Fibroblast of skin of scalp (primary cell): ENCODE measurements at places on chromosomes 13 and 19.

DNA sequence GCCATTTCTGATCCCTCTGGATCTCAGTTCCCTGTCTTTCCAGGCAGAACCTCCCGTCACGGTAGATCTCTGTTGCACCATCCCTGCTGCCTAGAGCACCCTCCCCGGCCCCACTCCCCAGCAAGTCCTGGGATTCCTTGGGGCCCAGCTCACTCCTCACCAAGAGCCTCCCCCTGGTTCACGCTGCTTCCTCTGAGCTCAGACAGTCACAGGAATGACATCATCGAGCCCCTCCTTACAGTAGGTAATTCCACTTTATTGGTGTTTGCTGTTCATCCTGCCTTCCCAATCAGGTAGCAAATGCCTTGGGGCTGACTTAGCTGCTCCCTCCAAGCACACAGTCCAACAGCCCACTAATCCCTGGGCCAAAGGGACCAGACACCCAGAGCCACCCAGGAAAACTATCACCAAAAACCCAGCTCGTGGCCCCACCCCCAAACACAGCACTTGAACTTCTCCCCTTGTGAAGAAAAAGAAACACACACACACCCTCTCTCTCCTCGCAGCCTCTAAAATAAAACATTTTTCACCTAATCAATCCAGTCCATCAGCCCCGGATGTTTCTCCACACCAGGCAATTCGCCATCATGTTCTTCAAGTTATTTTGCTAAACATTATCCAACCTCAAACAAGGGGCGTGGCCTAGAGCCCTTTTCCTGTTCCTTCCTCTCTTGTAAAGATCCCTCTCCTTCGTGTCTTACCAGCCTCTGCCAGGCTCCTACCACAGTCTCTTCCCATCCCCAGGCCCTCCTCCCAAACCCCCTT, 2.5 kb downstream of the NAPA start:
- DNase-seq: peak; percentile 29

- no peak for DNase-seq
Measured at GRCh38 chr13:32390048-32390447, 37.9 kb downstream of the N4BP2L1 start.

DNA sequence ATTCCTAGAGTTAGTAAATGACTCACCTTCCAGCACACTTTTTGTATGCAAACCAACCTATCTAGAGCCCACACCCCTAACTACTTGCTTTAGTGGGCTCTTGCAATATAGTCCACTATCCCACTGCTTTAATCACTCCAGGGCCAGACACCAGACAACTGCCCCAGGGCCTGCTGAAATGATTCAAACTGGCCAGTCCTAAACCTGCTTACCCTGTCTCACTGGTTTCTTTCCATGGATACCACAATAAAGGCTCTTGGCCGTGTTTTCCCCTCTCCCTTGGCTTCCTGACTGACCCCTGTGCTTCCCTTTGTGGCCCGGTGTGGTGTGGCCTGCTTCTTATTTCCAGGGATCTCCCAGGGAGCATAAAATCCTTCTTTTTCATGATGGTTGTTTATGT, 14.6 kb downstream of the HS6ST3 start:
- DNase-seq: no peak

GRCh38 chr13:87356314-87356713, 314.9 kb upstream of the SLITRK5 start:
- no peak for DNase-seq

GRCh38 chr13:28716511-28716910, 2.3 kb downstream of the SLC46A3 start:
- DNase-seq: peak; percentile 40

DNA sequence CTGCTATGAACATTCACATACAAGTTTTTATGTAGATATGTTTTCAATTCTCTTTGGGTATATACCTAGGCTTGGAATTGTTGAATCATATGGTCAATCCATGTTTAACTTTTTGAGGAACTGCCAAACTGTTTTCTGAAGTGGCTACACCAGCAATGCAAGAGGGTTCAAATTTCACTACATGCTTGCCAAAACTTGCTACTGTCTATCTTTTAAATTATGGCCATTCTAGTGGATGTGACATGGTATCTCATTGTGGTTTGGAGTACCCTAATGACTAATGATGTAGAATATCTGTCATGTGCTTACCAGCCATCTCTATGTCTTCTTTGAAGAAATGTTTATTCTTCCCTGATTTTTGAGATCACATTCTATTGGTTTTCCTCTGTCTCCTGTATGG, 860.3 kb downstream of the DIAPH3 start:
- DNase-seq: no peak

DNA sequence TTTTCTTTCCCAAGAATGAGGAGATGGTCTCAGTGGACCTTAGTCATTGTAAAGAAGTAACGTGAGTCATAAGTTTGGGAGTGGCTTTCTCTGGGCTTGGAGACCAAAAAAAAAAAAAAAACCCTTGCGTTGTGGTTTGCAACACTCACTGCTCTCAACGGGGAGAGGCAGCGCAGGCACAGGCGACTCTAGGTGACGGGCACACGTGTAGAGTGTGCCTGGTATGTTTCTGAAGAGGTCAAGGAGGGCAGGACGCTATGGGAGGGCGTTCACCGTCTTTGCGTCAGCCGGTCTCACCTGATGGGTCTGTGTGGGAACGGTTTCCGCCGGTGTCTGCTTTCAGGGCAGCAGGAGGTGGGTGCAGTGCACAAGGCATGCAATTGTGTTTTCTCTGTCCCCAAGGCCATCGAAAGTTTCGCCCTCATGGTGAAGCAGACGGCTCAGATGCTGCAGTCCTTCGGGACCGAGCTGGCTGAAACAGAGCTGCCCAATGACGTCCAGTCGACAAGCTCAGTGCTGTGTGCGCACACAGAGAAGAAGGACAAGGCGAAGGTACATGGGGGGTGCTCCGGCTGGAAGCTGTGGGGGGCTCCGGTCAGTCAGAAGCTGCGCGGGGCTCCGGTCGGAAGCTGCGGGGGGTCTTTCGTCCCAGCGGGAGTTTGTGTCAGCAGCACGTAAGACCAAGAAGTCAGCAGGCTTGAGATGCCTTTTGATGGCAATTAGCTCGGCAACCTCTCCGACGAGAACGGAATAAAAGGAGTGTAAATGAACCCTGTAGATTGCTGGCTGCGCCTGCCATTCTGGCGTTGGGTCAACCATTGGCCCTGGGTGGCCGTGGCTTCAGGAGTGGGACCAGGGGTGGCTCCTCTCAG, 40.8 kb upstream of the F7 start:
- peak; percentile 90 for DNase-seq

GRCh38 chr19:317710-318508, 26.7 kb downstream of the MIER2 start:
- no peak for DNase-seq

DNA sequence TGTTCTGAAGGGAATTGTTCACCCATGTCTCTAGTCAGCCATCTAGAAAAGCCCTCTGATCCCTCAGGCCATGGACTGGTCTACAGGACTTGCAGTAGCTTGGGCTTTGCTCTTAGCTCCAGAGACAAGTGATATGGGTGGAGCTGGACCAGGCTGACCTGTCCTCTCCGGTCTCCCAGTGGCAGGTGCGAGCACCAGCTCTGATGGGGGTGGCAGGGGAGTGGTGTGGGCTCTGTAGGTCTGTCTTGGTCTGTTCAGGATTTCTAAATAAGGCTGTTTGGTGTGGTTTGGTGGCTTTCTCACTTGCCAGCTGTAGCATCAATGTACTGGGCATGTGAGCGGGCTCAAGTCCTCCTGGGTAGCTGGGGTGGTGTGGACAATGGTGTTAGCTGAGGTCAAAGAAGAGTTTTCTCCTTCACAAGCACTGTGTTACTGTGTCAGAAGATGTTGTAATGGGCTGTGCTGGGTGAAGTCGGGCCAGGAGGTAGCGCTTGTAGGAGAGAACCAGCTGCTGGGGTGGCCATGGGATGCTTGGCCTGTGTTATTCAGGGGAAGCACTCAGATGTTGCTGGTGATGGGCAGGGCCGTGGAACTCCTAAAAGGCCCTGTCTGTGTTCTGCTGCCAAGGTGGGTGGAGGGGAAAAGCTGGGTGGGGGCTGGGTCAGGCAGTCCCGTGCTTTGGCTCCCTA, 16.9 kb downstream of the GPC6 start:
- no peak for DNase-seq

GRCh38 chr19:28242317-28242927, 970.5 kb downstream of the UQCRFS1 start:
- peak; percentile 58 for DNase-seq

DNA sequence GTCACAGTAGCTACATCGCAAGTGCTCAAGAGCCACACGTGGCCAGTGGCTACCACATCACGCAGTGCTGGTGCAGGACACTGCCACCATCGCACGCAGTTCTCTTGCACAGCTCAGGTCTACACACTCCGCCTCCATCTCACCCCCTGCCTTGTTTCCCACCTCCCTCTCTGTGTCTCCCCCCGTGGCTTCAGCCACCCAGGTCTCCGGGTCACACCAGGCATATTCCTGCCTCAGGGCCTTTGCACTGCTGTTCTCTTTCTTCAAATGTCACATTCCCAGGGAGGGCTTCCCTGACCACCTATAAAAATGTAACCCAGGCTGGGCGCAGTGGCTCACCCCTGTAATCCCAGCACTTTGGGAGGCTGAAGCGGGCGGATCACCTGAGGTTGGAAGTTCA, 10.6 kb downstream of the CCDC8 start:
- DNase-seq: no peak

DNA sequence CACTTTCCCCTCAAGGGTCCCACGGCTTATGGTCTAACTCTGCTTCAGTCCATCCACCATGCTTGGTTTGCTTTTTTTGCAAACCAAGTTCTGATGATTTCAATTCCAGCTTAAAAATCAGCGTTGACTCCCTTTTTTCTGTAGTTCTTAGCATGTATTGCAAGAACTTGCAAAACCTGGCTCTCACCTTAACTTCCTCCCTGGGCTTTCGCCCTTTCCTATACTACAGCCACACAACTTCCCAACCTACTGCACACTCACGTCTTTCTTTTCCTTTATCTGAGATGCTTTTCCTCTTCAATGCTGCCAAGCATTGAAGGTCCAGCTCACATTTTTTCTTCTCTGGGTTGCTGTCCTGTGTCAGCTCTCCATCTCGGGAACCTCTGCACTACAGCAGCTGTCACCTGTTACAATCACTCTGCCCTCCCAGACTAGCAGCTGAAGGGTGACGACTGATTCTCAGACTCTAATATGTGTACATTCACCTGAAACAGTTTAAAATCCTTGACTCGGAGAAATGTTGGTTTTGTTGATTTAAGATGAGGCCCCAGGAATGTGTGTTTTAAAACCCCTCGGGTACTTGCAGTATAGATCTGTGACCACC, 143.7 kb downstream of the FREM2 start:
- DNase-seq: no peak

DNA sequence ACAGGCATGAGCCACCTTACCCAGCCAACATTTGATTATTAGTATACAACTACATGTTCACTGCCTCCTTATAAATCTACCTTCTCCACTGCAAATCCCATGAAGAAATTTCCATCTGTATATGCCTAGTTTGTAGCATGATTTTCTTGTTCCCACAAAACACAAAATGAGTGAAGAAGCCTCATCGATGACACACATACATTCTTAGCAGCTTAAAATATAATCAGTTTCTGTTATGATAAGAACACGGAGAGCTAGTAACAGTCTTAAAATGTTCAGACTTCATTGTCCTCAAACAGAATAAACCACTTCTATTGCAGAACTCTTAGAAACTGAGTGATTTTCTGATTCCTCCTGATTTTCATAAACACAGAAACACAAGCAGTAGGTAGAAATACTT, 740.5 kb downstream of the PCDH9 start:
- DNase-seq: peak; percentile 11

DNA sequence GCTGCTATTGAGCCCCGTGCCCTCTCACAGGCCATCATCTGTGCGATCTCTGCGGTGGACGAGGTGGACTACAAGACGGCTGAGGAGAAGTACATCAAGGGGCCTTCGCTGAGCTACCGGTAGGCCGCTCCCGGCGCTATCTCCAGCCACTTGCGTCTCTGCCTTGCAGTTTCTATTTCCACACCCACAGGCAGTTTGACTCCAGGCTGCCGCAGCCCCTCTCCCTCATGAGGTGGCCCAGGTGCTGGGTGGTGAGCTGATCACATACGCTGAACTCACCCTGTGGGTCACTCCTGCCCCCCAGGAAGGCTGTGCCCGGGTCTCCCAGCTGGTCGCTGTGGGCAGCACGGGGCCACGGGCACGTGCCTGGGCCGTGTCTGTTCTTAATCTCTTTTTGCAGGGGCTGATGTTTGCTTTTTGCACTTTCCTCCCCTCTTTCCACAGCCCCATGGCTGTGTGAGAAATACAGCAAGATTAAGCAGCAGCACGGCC, 10.6 kb upstream of the NDUFS7 start:
- no peak for DNase-seq

- no peak for DNase-seq
Measured at GRCh38 chr19:912181-913079, 589 bp downstream of the R3HDM4 start.

DNA sequence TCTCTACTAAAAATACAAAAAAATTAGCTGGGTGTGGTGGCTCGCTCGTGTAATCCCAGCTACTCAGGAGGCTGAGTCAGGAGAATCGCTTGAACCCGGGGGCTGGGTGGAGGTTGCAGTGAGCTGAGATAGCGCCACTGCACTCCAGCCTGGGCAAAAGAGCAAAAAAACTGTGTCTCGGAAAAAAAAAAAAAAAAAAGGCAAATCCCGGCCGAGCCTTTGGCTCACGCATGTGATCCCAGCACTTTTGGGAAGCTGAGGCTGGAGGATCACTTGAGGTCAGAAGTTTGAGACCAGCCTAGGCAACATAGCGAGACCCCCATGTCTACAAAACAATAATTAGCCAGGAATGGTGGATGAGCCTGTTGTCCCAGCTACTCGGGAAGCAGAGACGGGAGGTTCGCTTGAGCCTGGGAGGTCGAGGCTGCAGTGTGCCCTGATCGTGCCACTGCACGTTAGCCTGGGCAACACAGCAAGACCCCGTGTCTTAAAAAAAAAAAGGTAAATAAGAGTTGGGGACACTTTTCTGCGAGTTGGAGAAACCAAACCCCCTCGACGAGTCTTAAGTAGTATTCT, 574 bp upstream of the GPX4 start:
- peak; percentile 40 for DNase-seq

DNA sequence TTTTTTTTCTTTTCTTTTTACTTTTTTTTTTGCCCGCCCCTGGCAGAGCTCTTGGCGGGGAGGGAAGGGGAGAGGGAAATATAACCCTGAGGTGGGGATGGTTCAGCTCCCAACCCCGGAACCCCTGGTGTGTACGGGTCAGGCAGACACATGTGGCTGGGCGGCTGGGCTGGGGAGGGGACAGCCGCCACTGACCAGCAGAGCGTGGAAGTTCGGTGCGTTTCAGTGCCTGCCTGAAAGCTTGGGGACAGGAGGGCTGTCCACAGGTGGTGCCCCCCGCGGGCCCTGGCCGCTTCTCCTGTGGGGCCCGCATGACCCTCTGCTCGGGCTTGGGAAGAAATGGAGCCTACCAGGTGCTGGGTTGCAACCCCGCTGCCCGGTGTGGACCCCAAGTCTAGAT, 5.2 kb upstream of the MYDGF start:
- DNase-seq: no peak
